ENCODE measurements at places on chromosomes 11 and 22.

GRCh38 chr11:103591554-103591953 lies 444.9 kb upstream of the DDI1 start:
- no peak for DNase-seq

GRCh38 chr11:116072133-116072532 lies 567.9 kb upstream of the CADM1 start:
- DNase-seq, result no peak

GRCh38 chr11:129790106-129790505 lies 25.5 kb upstream of the TMEM45B start:
- no peak for DNase-seq

- peak; percentile 58 for DNase-seq
These were observed 230.1 kb upstream of the DDI1 start for GRCh38 chr11:103806130-103806895.

- no peak for DNase-seq
These were observed 10.7 kb downstream of the DGCR8 start for GRCh38 chr22:20090730-20091240.

DNA sequence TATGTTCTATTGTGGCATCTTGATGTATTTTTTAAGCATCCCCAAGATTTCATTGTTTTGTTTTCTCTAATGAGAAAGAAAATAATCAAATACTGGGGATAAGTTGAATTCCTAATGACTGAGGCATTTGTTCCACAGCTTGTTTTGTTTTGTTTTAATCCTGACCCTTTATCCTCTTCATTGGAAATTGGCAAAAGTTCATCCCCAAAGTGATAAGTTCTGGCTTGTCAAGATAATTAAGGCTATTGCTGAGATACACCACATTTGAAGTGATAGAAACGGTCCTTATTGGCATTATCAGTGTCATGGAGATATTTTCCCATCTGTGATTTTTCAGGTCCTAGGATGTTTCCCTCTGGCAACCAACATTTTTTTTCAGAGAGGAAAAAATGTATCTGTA lies 65.0 kb downstream of the SLC36A4 start:
- DNase-seq, result no peak

DNA sequence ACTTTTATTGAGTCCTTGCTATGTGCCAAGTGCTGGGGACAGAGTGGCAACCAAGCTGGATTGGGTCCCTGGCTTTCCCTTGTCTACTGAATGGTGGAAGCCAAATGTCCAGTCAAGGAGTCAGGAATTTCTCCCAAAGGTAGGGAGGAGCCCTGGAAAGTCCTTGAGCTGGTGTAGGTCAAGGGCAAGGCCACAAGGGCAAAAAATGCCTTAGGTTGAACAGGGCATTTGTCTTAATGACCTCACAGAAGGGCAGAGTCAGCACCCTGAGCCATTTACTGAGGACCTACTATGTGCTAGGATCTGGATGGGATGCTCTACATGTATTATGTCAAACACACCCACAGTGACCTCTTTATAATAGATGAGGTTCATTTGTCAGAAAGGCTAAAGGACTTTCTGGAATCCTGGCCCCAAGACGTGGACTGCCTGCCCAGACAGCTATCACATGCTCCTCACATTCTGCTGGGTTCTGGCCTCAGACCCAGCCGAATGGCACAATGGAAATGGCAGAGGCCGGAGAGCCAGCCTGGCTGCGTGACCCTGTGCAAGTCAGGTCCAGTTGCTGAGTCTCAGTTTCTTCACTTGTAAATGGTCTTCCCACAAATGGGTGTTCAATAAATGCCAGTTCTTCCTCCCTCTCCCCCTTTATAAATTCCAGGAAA lies 17.7 kb downstream of the MOGAT2 start:
- DNase-seq, result no peak

GRCh38 chr11:119518746-119519730 lies 96.1 kb upstream of the THY1 start:
- DNase-seq, result peak; percentile 18

DNA sequence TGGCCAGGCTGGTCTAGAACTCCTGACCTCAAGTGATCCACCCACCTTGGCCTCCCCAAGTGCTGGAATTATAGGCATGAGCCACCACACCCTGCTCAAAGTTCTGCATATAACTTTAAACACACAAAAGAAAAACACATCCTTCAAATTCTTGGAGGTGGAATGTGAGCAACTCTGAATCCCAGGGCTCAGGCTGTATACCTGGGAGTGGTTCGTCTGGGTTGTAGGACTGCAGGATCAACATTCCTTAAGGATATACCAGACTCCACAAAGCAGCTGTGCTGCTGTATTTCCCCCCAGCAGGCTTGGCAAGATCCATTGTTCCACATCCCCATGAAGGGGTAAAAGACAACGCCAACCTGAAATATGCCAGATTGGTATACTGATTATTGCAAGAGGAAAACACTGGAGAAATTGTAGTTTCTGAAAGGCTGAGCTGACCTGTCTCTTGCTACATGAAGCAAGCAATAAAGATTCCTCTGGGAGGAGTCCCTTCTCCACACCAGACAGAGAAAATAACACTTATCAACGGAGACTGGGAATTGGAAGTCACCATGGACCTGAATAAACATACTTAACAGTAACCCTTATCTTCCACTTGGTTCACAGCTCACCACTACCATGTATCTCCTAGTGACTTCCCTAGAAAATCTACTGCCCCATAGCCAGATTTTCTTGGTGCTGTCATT lies 12.2 kb upstream of the RPS3 start:
- no peak for DNase-seq

DNA sequence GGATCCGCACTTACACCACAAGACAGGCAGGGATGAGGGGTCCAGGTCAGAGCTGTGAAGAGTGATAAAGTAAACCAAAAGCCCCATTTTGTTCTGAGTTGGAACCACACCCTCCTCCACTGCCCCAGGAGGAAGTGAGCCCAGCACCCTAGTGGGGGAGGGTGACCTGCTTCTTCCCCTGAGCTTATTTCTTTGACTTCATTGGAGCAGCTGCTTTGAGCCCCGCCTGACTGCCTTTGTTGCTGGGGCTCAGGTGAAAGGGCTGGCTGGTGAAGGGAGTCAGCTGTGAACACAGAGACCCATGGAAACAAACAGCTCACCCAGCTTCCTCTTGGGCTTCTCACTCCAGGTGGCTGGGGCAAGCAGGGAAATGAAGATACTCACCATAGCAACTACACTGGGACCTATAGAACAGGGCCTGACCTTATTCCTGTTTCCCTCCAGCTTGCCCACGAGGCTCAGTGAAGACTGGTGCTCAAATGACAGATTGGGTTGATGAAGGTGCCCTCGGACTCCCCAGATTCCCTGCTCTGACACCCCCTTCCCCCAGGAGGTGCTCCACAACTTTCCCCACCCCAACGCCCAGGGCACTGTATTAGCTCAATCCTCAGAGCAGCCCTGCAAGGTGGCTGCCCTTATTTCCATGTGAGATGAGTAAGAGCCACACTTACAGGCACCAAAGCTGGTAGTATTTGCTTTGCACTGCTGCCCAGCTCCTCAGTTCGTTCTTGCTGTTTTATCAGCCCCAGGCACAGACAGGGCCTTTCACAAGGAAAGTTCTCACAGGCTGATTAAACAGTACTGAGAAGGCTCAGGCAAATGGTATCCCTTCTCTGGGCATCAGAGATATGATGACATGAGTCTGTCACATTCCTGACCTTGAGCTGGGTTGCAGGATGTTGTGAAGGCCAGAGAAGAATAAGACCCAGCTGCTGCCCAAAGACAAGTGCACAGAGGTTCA lies 2.4 kb downstream of the UCP2 start:
- no peak for DNase-seq

DNA sequence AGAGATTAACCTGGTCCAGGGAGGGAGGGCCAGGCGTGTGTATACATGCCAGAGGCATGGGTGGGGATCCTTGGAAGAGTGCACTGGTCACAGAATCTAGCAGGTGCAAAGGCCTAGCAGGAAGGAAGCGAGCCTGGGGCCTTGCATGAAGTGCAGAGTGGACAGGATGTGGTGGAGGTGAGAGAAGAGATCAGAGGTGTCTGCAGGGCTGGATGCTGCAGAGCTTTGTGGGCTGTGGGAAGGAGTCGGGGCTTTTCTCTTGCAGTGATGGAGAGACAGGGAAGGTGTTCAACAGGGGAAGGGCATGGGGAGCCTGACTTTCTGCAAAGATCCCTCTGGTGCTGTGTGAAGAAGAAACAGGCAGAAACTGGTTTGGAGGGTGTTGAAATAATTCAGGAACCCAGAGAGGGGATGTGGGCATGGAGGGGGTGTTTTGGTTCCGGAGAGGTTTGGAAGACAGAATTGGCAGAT lies 2.5 kb upstream of the TPST2 start:
- DNase-seq, result no peak

- DNase-seq, result no peak
These were observed 52.7 kb downstream of the PHF21B start for GRCh38 chr22:44956840-44957767.

DNA sequence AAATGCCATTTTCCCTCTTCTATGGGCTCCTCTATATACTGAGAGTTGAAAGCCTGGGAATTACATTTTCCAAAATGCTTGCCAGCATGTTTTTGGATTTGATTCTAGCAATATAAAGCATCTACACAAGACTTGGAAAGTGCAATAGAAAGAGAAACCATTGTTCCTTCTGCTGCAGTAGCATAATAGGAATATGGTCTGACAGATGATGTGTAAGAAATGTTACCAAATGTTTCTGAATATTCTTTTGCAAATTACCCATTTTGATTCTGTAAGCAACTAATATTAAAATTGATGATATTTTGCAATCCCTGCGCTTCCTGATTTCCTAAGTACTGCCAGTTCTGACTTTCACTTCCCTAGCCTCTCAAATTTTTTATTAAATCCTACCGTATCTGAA lies 61.6 kb downstream of the CASP12 start:
- DNase-seq, result no peak

DNA sequence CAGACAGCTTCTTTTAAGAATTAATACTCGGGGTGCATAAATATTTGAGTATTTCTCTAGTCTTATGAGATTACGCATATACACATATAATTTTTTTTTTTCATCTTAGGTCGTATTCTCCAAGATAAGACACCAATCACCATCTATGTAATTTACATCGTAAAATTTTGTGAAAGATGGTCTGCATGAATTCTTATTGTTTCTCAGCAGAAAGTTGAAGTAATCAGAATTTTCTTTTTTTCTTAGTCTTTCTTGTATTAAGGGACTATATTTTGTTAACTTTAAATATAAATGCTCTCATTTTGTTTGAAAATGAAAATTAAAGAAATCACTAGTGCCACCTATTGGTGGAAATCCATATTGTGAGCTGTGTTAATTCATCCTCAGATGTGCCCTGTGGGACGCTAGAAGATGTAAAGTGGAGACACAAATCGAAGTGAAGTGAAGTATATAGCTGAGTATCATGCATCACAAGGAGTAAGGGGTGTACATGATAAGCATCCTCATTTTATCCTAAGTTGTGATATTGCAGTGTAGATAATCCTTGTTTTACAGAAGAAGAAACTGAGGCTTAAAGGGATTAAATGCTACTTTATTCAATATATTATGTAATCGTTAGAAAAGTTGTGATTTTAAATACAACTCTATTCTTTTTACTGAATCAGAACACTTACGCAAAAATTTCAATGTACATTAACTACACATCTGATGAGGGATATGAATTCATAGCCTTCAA lies 2084.3 kb downstream of the LRRC4C start:
- no peak for DNase-seq

DNA sequence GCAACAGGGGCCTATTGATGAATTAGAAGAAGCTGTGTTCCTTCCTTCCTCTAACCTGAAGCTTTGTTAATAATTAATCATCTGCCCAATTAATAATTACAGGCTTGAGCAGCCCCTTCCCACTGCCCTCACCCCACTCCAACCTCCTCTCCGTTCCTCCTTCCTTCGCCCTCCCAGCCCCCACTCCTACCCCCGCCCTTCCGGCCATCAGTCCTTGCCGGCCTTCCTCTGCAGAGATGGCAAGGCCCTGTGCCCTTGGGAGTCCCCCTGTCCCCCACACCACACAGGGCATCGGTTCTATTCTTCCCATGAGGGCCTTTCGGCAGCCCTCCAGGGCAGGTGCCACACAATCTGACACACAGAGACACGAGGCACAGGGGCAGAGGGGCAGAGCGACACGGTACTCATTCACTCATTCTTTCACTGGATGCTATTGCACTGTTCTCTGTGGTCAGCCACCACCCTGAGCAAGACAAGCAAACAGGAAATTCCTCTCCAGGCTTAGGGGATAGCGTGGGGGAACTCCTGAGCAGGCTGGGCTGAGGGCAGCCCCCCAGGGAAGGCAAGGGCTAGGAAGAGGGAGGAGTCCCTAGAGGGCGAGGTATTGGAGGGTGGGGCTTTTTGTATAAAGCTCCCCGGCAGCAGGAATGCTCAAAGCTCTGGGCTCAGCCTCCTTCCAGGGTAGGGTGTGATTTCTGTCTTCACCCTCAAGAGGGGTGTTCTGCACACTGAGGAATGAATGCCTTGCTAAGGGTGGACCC lies 14.7 kb downstream of the MGAT3 start:
- DNase-seq, result no peak

GRCh38 chr11:59944720-59945119 lies 6.5 kb downstream of the OOSP1 start:
- DNase-seq, result no peak
